ENCODE measurements at places on chromosomes 16 and 17. TPM values are rescaled to one million over a fixed set of nuclear protein-coding genes. Genes with fewer than 3 reads are reported as not detected.

Gene GDPD3
- total RNA-seq = 3.4 TPM

Gene KRTAP2-1
- not detected for total RNA-seq

Gene NPIPA5
- 8.6 TPM for total RNA-seq

Gene DNAAF1
- not detected for total RNA-seq

Gene CAPNS2
- 0.24 TPM for total RNA-seq

Gene SKA2
- total RNA-seq = 29.8 TPM

Gene GNAO1
- 92.9 TPM for total RNA-seq

Gene MMP2
- total RNA-seq = 153 TPM

Gene CHST4
- 0.16 TPM for total RNA-seq

Gene WNT9B
- 0.53 TPM for total RNA-seq

Gene RPUSD1
- 11.4 TPM for total RNA-seq

Gene PITPNM3
- total RNA-seq = 3.4 TPM

Gene SLC7A5
- total RNA-seq = 8.4 TPM

Gene MAF
- 38.5 TPM for total RNA-seq

Gene EMC6
- 51.8 TPM for total RNA-seq

Gene ASIC2
- total RNA-seq = 0.08 TPM

Gene HS3ST6
- total RNA-seq = not detected

Gene C17orf113
- total RNA-seq = 0.94 TPM

Gene TSNAXIP1
- total RNA-seq = 0.74 TPM

Gene NAGLU
- 15.1 TPM for total RNA-seq

Gene ZNF821
- total RNA-seq = 5.7 TPM

Data from left cardiac atrium (tissue), 4 donors.